Kasumi-1 (cell line): ENCODE measurements at places on chromosomes 1 and 21.

DNA sequence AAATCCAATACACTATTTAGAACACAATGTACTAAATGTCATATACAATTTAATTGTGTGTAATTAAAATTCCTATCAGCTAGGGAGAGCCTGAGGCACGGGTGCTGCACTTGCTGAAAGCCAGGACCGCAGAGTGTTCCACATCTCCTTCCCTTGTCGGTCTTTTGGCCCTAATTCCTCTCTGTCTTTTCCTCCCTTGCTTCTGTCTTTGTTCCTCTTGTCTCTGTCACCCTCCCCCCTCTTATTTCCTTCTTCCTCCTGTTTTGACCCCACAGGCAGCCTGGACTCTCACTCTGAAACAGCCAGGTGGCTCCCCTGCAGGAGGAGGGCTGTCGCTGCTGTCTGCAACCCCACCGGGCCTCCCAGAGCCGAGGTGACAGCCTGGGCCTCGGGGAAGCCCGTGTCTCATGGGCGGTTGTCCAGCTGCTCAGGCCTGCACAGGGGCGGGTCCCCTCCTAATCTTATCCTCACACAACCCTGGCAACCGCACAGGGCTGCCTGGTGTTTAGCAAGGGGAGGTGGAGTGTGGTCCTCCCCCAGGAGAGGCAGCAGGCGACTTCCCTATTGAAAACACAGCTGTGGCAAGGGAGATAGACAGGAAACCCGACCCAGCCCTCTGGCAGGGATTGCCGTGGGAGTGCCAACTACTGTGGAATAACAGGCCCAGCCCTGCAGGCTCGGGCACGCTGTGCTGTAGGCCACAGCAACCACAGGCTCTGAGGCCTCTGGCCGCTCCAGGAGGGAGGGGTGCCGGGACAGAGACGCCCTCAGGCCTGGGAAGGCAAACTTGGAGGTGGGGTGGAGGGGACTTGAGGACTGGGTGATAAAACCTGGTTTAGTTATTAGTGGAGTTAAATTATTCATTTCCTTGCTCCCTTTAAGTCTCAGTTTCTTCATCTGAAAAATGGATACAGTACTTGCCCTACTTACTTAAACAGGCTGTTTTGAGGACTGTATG, 68.8 kb upstream of the WDR26 start:
- DNase-seq: peak; percentile 96

DNA sequence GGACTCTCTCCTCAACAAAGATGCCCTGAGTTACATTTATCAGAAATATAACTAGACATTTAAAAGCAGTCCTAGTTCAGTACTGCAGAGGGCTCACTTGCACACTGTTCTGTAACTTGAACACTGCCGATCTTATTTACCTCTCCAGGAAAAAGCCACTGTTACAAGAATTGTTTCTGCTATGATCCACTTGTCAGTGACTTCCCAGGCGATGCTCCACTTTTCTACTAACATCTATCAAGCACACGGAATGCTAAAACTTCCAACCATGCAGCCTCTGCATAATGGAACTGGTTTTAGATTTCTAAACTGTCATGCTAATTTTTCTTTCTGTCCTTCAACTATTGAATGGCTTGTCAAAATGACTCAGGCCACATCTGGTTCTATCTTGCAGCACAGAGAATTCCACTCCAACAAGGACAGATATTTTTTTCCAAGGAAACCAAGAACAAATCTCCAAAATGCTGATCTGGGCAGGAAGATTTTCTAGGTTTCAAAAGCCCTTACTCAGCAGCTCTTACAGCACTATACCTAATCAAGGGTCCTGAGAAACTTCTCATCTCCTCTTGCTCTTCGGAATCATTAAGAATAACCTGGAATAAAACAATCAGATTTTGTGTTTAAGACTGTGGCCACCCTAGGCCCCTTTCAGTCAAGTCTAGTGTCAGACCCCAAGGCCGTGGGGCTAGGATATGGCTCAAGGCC, 9.9 kb downstream of the SEC16B start:
- DNase-seq: peak; percentile 58

- no peak for DNase-seq
These were observed 11.0 kb downstream of the ZBTB7B start for GRCh38 chr1:155013632-155014031.

- peak; percentile 36 for DNase-seq
These were observed 35.5 kb downstream of the SH3GLB1 start for GRCh38 chr1:86739648-86740509.

GRCh38 chr1:35044431-35044830, 12.7 kb upstream of the ZMYM6 start:
- no peak for DNase-seq

- no peak for DNase-seq
These were observed 322.8 kb downstream of the PAPPA2 start for GRCh38 chr1:176785791-176786190.

DNA sequence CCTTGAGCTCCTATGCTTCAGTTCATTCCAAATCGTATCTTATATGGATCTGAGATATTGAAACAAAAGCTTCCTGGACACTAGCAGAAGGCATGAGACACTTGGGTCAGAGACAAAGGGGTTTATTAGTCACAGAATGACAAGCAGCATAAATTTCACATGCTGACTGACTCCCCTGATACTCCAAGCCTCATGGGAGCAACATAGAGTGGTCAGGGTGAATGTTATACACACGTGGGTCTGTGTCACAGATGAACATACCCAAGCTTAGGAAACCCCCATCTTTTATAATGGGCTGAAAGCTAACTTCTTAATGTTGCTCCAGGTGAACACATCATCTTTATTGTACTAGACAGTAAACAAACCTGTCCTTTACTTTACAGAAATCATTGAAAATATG, 599.9 kb upstream of the RGS18 start:
- DNase-seq: no peak

GRCh38 chr1:192407206-192407605, 90.4 kb downstream of the RGS21 start:
- no peak for DNase-seq

- no peak for DNase-seq
These were observed 54.4 kb upstream of the KRTAP11-1 start for GRCh38 chr21:30935889-30936168.

DNA sequence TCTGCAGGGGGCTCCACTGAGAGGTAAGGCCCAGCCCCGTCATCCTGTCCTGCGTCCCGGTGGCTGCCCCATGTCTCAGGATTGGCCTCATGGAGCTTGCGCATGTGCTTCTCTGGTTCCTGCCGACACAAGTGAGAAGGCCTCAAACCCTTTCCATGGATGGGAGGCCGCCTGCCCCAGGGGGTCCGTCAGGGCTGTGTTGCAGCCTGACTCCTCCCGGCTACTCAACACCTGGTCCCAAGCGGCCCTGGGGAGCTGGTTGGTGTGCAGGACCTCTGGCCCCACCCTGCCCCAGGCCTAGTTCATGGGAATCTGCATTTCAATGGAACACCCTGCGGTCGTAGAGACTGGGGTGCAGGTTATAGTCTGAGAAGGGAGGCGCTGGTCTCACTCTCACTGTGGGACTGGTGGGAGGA, 21.1 kb upstream of the PDE9A start:
- no peak for DNase-seq

DNA sequence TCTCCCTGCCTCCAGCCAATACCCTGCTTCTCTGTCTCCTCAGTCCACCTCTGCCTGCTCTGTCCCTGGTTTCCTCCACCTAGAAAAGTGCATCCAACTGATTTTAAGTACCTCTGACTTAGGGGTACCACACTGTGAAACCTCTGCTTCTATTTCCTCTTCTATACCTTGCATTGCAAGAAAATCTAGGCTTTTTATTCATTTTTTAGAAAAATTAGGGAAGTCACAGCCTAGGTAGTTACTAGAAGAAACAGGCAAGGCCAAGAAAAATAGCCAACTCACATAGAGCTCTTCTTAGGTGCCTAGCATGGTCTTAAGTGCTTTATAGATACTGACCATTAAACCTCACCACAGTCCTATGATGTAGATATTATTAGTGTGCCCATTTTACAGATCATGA, 39.1 kb downstream of the HIVEP3 start:
- no peak for DNase-seq

- DNase-seq: no peak
These were observed 84.6 kb downstream of the NEGR1 start for GRCh38 chr1:72197786-72198185.

- no peak for DNase-seq
These were observed 24.0 kb downstream of the TEX35 start for GRCh38 chr1:178536844-178537371.

GRCh38 chr1:175218786-175219434, 26.3 kb upstream of the KIAA0040 start:
- no peak for DNase-seq

DNA sequence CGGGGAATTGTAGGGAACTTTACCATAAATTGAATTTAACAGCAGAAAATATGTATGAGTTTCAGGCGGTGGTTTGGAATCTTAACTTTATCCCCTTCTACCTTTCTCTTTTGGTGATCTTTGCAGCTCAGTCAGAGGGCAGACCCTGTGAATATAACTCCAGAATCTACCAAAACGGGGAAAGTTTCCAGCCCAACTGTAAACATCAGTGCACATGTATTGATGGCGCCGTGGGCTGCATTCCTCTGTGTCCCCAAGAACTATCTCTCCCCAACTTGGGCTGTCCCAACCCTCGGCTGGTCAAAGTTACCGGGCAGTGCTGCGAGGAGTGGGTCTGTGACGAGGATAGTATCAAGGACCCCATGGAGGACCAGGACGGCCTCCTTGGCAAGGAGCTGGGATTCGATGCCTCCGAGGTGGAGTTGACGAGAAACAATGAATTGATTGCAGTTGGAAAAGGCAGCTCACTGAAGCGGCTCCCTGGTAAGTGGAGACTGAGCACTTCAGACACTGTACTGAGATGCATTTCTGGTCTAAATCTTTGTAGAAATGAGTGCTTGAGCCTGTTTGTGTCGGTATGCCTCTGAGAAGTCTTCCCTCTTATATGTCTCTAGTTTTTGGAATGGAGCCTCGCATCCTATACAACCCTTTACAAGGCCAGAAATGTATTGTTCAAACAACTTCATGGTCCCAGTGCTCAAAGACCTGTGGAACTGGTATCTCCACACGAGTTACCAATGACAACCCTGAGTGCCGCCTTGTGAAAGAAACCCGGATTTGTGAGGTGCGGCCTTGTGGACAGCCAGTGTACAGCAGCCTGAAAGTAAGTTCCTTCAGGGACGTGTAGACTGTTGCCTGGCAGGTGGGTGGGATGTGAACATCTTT, 1.5 kb downstream of the CCN1 start:
- peak; percentile 50 for DNase-seq

GRCh38 chr1:100760511-100760910, 41.0 kb downstream of the VCAM1 start:
- DNase-seq: no peak

- peak; percentile 95 for DNase-seq
These were observed at the start of gene SAMSN1 for GRCh38 chr21:14545906-14546480. SAMSN1 (minus strand) TSS chr21:14546315; CDS start chr21:14546261, 54 bp downstream.

DNA sequence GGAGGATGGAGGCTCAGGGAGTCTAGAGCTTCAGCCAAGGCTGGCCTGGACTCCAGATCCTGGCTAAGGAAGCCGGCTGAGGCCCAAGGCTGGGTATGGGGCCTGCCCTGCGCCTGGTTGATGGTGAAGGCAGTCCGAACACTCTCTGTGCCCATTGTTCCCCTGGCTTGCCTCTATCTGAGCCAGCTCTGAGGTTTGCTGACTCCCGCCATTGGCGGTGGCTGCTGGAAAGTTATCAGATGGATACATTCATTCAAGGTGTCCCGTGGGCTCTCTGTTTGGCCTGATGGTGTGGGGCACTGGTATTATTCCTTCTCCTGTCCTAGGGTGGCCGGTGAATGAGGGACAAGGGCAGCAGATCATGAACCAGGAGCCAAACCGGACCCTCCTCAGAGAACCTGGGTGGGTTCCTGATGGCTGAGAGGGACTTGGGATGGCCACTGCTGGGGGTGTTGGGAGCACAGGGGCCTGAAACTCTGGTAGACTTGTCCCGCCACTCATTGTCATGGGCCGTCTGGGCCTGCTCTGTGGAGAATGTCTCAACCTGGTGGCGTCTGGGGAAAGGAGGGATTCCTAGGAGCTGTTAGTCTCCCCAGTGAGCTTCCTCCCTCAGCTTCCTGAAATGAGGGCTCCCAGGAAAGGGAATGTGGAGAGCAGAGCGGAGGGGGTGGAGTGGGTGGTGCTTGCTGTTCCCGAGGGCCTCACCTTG, 22.2 kb downstream of the SLC26A9 start:
- DNase-seq: no peak

DNA sequence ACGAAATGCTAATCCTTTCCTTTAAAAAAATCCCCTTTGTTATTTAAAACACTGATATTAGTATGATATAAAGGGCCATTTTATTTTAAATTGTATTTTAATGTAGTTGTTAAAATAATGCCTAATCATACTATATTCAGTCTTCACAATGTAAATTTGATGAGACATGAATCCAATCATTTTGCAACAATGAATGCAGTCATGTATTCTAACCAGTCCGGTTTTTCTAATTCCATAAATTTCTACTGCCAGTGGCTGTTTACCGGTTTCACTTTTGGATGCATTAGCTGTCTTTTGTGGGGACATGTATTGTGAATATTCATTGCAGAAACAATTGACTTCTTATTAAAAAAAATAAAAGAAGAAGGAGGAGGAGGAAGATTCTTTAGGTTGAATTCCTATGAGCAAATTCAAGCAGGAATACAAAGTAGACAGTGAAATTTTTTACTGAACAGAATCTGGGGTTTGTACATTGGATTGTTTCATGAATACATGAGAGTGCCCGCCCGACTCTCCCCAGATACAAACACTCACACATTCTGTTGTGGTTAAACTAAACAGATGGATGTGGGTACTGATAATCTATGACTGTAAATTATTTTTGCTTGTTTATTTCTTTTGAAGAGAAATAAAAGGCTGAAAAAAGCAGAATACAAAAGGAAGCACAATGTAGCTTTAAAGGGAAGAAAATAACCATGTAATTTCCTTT, 624.8 kb upstream of the PTBP2 start:
- DNase-seq: no peak

DNA sequence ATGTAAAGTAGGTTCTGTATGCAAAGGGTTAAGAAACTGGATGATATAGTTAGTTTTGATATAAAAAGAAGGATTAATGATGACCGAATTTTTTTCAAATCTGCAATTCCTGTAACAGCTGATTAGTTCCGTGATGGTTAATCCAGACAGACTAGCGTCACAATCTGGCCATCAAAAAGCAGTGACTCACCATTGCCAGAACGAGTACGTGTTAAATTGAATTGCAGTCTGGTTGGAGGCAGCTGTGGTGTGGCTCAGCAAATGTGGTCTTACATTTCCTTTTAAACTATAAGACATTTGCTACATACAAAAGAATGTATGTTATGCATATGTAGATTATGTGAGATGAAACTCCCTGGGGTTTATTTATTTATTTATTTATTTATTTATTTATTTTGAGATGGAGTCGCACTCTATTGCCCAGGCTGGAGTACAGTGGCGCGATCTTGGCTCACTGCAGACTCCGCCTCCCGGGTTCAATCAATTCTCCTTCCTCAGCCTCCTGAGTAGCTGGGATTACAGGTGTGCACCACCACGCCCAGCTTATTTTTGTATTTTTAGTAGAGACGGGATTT, 139.8 kb downstream of the RYR2 start:
- DNase-seq: no peak

- no peak for DNase-seq
These were observed 12.4 kb downstream of the KCNQ4 start for GRCh38 chr1:40795811-40796586.

DNA sequence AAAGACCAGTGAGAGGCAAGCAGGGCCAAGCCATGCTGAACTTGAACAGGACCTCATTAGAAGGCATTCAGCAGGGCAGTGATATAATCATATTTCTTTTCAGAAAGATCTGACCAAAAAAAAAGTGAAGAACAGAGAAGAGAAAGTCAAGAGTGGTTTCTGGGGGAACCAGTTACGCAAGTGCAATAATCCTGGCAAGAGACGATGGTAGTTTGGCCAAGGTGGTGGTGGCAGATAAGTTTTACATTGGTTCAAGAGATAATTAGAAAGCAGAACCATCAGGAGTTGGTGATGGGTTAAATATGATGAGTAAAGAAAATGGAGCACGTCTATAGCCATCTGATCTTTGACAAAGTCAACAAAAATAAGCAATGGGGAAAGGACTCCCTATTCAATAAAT, 54.3 kb downstream of the ZSWIM5 start:
- no peak for DNase-seq
